ENCODE measurements at places on chromosomes 13 and 19.

GRCh38 chr19:13012690-13013608, 17.7 kb downstream of the NFIX start:
- DNase-seq: no peak

DNA sequence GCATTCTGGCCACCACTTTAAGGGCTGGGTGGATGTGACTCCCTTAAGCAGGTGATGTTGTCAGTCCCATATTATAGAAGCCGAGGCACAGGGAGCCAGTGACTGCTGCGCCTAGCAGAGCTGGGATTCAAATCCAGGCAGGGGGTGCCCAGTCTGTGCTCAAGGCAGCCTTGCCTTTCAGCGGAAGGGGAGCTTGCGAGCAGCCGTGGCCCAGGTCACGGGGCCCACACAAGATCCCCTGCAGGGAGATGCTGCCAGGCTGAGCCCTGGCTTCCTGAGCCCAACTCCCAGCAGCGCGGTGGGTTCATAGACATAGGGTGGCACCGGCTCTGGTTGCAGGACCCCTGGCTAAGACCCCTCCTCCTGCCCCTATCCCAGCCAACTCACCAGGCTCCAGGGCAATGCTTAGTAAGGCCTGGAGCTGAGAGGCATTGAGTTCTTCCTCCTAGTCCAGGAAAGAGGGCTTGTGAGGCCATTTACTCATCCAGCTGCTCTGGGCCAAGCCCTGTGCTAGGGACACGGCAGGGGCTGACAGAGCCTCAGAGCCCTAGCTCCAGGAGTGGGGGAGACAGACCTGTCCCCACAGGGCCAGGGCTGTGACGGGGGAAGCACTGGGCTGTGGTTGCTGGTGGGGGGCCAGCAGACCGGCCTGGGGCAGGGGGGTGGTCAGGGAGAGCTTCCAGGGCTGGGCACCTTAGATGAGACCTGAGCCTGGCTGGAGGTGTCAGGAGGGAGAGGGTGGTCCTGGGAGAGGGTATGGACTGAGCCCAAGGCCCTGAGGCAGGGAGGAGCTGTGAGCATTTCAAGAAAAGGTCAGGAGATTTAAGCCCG, 9.6 kb downstream of the CAPN12 start:
- no peak for DNase-seq

GRCh38 chr13:77637588-77637987, 59.9 kb upstream of the SLAIN1 start:
- DNase-seq: no peak

DNA sequence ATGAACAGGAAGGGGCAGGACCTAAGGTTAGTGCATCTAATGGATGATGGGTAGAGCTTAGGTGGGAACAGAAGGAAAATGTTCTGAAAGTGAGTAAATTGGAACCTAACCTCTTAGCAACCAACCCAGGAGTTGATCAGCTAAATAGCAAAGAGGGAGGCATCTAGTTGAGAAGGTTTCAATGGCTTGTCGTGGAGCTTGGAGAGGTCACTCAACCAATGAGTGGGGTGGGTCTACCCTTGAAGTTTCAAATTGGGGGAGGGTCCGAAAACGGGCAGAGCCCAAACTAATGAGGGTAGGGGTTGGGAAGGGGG, 5.7 kb upstream of the SHKBP1 start:
- no peak for DNase-seq

- no peak for DNase-seq
Measured at GRCh38 chr19:33988601-33989000, 183.7 kb upstream of the LSM14A start.

DNA sequence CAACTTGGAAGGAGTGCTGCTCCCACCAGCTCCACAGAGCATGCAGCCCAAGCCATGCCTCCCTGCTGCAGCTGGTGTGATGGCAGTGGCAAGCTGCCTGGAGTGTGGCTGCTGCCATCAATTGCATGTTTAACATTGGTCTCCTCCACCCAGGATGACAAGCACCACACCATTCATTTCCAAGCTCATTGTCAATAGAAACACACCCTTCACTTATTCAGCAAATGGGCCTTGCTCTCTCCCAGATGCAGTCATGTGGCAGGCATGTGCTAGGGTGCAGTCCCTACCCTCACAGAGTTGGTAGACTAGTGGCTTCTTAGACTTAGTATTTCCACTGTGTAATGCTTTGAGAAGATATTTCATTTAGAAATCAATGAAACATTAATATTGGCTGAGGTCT, 70.8 kb upstream of the FGF14 start:
- no peak for DNase-seq

- no peak for DNase-seq
Measured at GRCh38 chr19:41430922-41431321, 3.7 kb upstream of the B3GNT8 start.

DNA sequence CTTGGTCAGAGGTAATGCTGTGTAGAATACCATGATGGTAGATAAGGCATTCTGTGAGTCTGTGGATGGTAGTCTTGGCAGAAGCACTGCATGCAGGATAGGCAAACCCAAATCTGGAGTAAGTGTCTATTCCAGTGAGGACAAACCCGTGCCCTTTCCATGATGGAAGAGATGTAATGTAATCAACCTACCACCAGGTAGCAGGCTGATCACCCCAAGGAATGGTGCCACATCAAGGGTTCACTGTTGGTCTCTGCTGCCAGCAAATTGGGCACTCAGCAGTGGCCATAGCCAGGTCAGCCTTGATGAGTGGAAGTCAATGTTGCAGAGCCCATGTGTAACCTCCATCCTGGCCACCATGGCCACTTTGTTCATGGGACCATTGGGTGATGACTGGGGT, 155.0 kb downstream of the RAP2A start:
- DNase-seq: no peak

- DNase-seq: no peak
Measured at GRCh38 chr19:16076958-16077611, 790 bp downstream of the TPM4 start.

GRCh38 chr19:5627395-5627904, 4.6 kb downstream of the SAFB start:
- DNase-seq: no peak

DNA sequence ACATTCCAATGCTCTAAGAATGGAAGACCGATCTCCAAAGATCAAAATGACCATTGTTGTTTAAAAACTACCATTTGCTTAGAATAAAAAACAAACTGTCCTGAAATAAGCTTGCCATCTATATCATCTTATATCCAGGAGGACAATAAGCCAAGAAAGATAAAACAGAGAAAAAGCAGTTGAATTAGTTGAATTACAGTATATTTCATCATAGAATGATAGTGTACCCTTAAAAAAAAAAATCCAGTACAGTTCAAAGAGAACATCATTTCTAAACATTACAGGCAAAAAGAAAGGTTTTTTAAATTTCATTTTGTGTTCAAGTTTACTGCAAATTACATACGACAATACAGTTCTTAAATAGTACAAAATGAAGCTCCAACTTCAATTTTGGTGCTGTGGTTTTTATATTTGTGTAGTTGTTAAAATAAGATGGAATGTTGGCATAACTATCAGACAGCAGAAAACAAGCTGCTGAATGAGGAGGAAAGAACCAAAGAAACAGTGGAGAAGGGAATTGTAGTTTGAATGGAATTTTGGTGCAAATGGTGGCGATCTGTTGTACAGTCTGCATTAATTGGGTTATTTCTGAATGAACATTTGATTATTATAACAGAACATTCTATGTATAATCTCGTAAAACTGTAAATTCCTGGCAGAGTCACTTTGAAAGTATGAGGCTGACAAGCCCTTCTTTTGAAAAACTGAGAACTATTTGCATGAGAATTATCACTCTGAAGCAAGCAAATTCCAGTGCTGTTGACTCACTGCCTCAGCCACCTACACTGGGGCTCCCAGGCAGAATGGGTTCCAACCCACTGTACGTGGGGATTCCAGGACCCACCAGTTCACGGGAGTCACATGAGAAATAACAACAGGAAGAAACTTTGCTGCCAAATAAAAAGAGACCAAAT, 37.7 kb downstream of the LHFPL6 start:
- no peak for DNase-seq

- DNase-seq: no peak
Measured at GRCh38 chr13:110266983-110267382, 40.0 kb downstream of the COL4A1 start.

GRCh38 chr13:110261166-110262081, 45.5 kb downstream of the COL4A1 start:
- no peak for DNase-seq

- no peak for DNase-seq
Measured at GRCh38 chr13:83223546-83223945, 658.7 kb downstream of the SLITRK1 start.

DNA sequence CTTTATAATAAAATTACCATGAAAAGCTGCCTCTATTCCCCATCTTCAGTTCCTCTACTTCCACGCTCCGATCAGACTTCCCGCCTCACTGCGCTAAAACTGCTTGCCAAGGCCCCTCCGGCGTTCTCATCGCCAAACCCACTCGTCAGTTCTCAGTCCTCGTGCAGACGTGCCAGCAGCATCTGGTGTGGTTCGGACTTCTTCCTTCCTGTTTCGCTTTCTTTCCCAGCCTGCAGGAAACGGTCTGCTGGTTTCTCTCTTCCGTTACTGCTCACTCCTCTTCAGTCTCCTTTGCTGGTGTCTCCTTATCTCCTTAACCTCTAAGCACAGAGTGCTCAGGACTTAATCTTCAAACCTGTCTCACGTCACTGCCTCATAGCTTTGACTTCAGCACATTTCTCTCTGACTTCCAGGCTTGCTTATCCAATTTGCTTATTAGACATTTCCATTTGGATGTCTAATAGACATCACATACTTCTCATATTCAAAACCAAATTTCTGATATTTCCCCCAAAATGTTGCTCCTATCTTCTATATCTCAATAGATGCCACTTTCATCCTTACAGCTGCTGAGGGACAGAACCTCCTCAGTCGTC, 40.3 kb downstream of the RCBTB2 start:
- peak; percentile 28 for DNase-seq

GRCh38 chr13:99316657-99317256, 9.6 kb upstream of the GPR183 start:
- no peak for DNase-seq

Data from activated CD4-positive, CD25-positive, alpha-beta regulatory T cell (primary cell).